Endodermal cell (in vitro differentiated cells): ENCODE measurements at places on chromosomes 2 and 18. TPM values are rescaled to one million over a fixed set of nuclear protein-coding genes. Genes with fewer than 3 reads are reported as not detected.

The ZBTB7C gene
- 0.21 to 0.55 TPM (median 0.31 TPM) in 3 replicates for total RNA-seq

The COL5A2 gene
- total RNA-seq: 153 and 159 TPM in 2 replicates

The INHA gene
- total RNA-seq: 0.48 and 0.88 TPM in 2 replicates

The PAX8 gene
- total RNA-seq: 0.09 TPM in 1 of 2 replicates, not detected in the other

The ANTXR1 gene
- total RNA-seq: 50.6 and 54.5 TPM in 2 replicates

The ELOA2 gene
- not detected in 3 replicates for total RNA-seq

The RIT2 gene
- 0.81 and 0.90 TPM in 2 replicates for total RNA-seq

The CCDC102B gene
- 2.6 to 6.9 TPM (median 5.0 TPM) in 3 replicates for total RNA-seq

The FIGN gene
- total RNA-seq: 16.3 and 18.6 TPM in 2 replicates

The DPP10 gene
- 17.3 to 21.3 TPM (median 19.2 TPM) in 3 replicates for total RNA-seq

The SESTD1 gene
- total RNA-seq: 35.9 to 78.5 TPM (median 75.4 TPM) in 3 replicates

The FAP gene
- total RNA-seq: not detected in 3 replicates

The APOB gene
- 1.9 to 8.4 TPM (median 7.5 TPM) in 3 replicates for total RNA-seq

The CYP26B1 gene
- total RNA-seq: 0.09 TPM in 1 of 2 replicates, not detected in the other

The STEAP3 gene
- 7.9 and 8.8 TPM in 2 replicates for total RNA-seq

The ZNF638 gene
- total RNA-seq: 179 and 196 TPM in 2 replicates

The TMEM247 gene
- total RNA-seq: not detected in 2 replicates

The RPRM gene
- 33.8 to 79.0 TPM (median 36.9 TPM) in 3 replicates for total RNA-seq

The TBR1 gene
- 1.2 to 5.7 TPM (median 2.0 TPM) in 3 replicates for total RNA-seq

The DNAH7 gene
- total RNA-seq: 1.1 and 1.5 TPM in 2 replicates

The GATA6 gene
- 148 and 158 TPM in 2 replicates for total RNA-seq

The GNAL gene
- total RNA-seq: 49.9 and 58.2 TPM in 2 replicates

The TEKT4 gene
- not detected in 2 replicates for total RNA-seq

The ALPP gene
- not detected in 3 replicates for total RNA-seq

The TEX44 gene
- not detected in 3 replicates for total RNA-seq

The PKDCC gene
- 44.8 to 105 TPM (median 90.9 TPM) in 3 replicates for total RNA-seq

The UGT1A8 gene
- total RNA-seq: 0.09 TPM in 1 of 2 replicates, not detected in the other

The SGPP2 gene
- 2.3 TPM in 1 of 3 replicates, not detected in the others for total RNA-seq

The MYL12B gene
- total RNA-seq: 162 to 190 TPM (median 179 TPM) in 3 replicates

The MAPRE3 gene
- total RNA-seq: 4.4 to 6.5 TPM (median 4.4 TPM) in 3 replicates

The SH3RF3 gene
- total RNA-seq: 0.99 to 1.5 TPM (median 1.4 TPM) in 3 replicates

The ZC3H6 gene
- total RNA-seq: 21.5 to 26.4 TPM (median 24.0 TPM) in 3 replicates

The TSPYL6 gene
- total RNA-seq: not detected in 2 replicates

The GALR1 gene
- total RNA-seq: 0.02 and 0.04 TPM in 2 replicates

The GKN1 gene
- not detected in 3 replicates for total RNA-seq

The TRAPPC8 gene
- total RNA-seq: 49.0 and 50.7 TPM in 2 replicates

The ACVR2A gene
- 20.2 and 24.1 TPM in 2 replicates for total RNA-seq

The LOXHD1 gene
- total RNA-seq: not detected in 3 replicates

The CCDC178 gene
- total RNA-seq: 0.29 TPM in 1 of 3 replicates, not detected in the others

The FRZB gene
- total RNA-seq: 52.1 and 54.8 TPM in 2 replicates

The RALBP1 gene
- 64.9 to 71.9 TPM (median 69.1 TPM) in 3 replicates for total RNA-seq

The ARID5A gene
- 1.8 to 8.1 TPM (median 1.9 TPM) in 3 replicates for total RNA-seq

The LONRF2 gene
- total RNA-seq: 0.23 to 0.84 TPM (median 0.71 TPM) in 3 replicates
